Stomach (tissue), 19 donors: ENCODE measurements at places on chromosomes 2 and 18.
A peak's percentile ranks its signal among the peaks of the same experiment; 100 is the strongest.

- DNase-seq = no peak
Measured at GRCh38 chr18:51185075-51185474, 12.4 kb downstream of the MEX3C start.

DNA sequence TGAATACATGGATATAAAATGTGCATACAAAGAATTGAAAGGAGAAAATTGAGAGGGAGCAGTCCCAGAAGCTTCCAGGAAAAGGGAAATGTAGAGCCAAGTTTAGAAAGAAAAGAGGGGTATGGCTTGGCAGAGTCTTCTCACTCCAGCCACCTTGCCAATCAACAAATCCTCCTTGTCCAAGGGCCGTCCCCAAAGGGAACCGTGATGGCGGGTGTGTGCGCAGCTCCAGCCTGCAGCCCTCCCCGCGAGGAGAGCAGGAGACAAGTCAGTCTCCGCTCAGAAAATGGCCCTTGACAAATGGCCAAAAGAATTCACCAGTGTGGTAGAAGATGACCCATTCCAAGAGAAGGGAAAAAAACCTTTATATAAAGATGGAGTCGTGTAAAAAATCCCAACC, 448.3 kb upstream of the POU3F3 start:
- DNase-seq = no peak

- DNase-seq = no peak
Measured at GRCh38 chr2:175080479-175080878, 75.3 kb upstream of the CHN1 start.

DNA sequence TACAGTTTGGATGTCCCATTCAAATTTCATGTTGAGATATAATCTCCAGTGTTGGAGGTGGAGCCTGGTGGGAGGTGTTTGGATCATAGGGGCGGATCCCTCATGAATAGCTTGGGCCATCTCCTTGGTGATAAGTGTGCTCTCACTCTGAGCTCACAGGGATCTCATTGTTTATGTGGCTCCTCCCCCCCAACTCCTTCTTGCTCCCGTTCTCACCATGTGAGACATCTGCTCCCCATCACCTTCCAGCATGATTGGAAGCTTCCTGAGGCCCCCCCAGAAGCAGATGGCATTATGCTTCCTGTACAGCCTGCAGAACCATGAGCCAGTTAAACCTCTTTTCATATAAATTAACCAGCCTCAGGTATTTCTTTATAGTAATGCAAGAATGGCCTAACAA, 3.0 kb upstream of the INPP1 start:
- DNase-seq = no peak

- DNase-seq = no peak
Measured at GRCh38 chr2:64274399-64275173, 130.4 kb upstream of the PELI1 start.

DNA sequence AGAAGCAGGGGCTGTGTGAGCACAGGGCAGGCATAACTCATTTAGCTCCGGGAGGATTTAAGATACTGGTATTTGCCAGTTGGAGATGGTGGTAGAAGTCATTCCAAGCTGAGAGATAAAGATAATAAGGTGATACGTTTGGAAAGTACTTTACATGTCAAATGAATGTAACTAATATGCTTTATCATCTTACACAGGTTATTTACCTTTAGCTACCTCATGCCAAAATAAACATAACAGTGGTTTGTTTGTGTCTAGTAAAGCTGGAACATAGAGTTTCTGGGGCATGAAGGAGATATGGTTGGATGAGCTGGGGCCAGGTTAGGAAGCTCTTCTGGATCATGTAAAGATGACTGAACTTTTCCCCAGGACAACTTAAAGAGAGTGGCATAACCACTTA, 126.9 kb upstream of the PIK3C3 start:
- no peak for DNase-seq

DNA sequence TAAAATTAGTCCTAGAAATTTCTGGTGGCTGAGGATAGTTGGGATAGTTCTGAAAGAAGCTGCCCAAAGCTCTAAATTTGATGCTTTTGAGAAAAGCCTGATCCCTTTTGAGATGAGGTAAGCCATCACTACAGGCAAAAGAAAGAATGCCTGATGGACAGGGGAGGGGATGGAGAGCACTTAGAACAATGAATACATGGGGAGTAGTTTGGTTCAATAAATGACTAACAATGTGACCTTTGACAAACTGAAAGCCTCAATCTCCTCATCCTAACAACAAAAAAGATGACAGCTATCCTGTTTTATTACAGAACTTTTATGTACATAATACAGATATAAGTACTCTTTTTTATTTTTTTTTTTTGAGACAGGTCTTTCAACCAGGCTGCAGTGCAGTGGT, 42.7 kb downstream of the GFPT1 start:
- no peak for DNase-seq

DNA sequence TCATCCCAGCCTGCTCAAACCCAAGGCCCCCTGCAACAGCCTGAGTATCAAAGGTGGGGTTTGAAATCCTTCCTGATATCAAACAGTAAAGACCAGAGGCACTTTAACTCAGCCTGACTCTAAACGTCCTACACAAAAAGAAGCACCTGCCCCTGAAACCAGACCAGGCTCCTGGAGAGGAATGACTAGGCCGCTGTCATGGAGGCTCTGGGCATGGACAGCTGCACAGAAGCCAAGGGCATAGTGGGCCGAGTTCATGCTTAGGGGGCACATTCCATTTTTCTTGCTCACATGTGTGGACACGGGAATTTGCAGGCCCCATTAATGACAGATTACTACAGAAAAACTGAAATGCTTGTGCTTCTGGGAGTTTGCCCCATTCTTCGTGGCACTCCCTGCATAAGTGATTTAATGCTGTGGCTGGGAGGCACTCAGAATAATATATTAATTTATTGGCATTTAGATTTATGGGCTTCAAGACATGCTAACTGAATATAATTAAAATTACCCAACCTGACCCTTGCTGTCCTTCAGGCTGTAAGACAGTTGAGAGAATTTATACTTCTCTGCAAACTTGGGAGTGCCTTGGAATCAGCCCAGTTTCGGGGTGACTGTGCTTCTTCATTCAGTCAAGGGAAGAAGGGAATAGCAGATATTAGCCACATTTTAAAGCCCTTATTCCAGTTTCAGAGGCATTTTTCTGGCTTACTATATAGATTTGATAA, 105.5 kb downstream of the GYPC start:
- no peak for DNase-seq

- DNase-seq = no peak
Measured at GRCh38 chr2:190916829-190917228, 36.2 kb downstream of the GLS start.

GRCh38 chr2:100834221-100834620, 14.3 kb downstream of the NPAS2 start:
- no peak for DNase-seq

- no peak for DNase-seq
Measured at GRCh38 chr2:60148716-60149115, 404.7 kb downstream of the BCL11A start.

- DNase-seq = no peak
Measured at GRCh38 chr18:5900262-5900661, 4.9 kb upstream of the TMEM200C start.

- DNase-seq = no peak
Measured at GRCh38 chr2:60556576-60557485, 3.4 kb upstream of the BCL11A start.

DNA sequence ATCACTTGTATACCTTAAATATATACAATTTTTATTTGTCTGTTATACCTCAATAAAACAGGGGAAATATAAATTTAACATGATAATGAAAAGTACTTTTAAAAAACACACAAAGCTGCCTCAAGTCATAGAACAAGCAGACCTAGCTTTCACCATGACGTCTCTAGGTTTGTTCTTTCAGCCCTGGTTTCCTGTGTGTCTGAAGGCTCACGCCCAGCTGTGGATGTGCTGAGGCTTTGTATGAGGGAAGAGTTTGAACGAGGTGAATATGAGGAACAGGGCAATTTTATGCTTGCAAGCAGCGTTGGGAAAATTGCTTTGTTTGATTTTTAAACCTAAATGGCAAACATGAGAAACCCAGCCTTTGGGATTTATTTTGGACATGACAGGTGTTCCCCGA, 15.3 kb downstream of the SH3RF3 start:
- no peak for DNase-seq

DNA sequence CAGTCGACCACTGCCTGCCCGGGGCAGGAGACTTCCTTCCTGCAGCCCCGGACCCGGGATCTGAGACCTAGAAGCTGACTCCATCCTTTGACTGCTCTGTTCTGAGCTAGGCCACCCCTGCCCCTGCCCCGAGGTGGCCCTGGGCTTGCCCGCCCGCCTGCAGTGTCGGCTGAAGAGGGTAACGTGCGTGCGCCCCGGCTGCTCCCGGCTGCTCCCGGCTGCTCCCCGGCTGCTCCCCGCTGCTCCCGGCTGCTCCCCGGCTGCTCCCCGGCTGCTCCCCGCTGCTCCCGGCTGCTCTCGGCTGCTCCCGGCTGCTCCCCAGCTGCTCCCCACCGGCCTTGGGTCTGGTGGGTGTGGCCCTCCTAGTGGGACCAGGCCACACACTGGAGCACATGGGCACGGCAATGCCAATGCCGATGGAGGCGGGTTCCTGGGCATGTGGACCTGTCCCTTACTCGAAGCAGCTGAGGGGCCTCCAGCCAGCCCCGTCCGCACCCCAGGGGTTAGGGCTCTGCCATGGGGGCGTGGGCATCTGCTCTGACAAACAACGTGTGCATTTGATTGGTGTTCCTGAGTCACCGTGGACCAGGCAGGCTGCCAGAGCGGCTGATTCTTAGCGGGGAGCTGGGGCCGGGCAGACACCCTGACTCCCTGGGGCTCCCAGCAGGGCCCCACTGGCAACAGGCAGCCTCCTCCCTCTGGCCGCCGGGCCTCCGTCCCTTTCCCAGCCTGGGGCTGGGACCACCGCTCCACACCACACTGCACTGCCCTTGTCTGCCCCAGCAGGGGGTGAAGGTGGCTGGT, 2.0 kb upstream of the GAL3ST2 start:
- peak; percentile 41 for DNase-seq

GRCh38 chr2:217833439-217833838, 169.4 kb downstream of the TNS1 start:
- DNase-seq = no peak

DNA sequence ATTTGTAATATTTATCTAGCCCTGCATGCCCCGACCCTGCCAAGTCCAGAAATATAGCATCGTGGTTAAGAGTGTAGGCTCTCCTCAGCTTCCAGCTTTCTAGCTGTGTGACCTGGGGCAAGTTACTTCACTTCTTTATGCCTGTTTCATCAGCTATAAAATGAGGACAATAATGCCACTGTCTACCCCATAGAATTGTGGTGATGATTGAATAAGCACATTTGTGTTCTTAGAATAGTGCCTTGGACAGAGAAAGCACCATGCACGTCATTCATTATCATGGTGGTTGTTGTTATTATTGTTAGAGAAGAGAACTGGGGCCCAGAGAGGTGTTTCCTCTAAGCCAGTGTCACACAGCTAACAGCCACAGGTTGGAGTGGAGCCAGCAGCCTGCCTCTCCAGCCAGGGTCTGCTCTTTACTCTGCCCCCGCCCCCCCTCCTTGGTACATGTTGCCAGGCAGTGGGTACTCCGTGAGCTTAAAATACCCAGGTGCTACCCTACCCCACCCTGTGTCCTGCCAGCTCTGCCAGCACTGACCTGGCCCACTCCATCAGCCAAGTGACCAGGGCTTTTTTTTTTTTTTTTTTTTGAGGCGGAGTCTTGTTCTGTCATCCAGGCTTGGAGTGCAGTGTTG, 202.1 kb downstream of the CTIF start:
- DNase-seq = no peak

- no peak for DNase-seq
Measured at GRCh38 chr2:200447139-200447855, 62.6 kb downstream of the KCTD18 start.

- no peak for DNase-seq
Measured at GRCh38 chr2:47165001-47165555, 10.0 kb upstream of the STPG4 start.

DNA sequence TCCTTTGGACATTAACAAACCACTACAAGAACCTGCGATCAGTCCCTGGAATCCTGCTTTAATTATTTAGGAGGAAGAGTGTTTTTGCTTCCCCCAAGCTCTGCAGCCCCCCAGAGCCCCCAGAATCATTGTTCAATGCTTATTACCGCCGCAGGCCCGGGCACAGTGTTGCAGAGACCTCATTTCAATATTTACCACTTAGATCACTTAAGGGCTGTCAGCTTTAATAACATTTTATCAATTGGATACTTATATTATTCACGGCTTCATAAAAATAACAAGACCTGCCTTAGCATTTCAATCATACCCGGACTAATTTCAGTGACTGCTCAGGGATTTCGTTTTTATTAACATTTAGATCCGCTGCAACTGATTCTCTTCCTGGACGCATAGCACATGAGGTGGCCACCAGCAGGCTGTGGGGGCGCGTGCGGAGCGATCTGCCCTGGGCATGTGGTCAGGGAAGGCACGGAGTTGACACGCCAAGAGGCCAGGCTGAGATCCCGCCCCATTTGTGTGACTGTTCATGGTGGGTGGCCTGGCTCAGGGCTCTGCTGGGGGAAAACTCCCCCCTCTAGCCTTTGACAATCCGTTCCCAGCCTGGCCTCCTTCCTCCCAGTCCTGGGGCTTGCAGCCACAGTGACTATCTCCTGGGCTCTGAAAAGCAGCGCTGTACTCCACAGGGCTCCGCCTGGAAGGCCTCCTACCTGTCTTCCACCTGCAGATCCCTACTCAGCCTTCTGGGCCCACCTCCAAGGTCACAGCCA, 267.6 kb downstream of the SRBD1 start:
- DNase-seq = no peak

GRCh38 chr2:206075113-206075512, 10.9 kb downstream of the INO80D start:
- DNase-seq = no peak

DNA sequence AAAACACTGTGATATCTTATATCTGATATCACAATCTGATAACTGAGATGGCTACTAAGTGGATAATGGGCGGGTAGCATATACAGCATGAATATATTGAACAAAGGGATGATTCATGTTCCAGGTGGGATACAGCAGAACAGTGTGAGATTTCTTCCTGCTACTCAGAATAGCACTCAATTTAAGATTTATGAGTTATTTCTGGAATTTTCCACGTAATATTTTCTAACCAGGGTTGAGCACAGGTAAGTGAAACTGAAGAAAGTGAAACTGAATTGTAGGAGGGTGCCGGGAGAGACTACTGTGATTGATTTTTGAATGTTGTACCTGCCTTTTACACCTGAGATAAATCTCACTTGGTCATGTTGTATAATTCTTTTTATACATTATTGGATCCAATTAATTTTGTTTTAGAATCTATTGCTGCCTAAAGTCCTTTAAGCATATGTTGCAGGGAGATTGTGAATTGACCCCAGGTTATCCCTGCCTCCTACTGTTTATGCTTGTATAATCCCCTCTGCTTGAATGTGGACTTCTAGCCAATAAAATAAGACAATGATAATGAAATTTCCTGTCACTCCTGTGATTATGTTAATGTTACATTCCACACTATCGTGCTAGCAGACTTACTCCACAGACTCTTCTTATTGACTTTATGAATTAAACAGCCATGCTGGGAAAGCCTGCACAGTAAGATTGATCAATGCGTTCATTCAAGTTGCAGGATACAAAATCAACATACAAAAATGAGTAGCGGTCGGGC, 67.6 kb upstream of the RBBP8 start:
- DNase-seq = no peak

- DNase-seq = no peak
Measured at GRCh38 chr2:89767572-89768435, 1076.3 kb downstream of the RPIA start.
